Bronchial epithelial cell (primary cell): ENCODE measurements at places on chromosomes 1 and 21. TPM values are rescaled to one million over a fixed set of nuclear protein-coding genes. Genes with fewer than 3 reads are reported as not detected.
A peak's percentile ranks its signal among the peaks of the same experiment; 100 is the strongest.

HENMT1 gene
- 1.1 and 1.5 TPM in 2 replicates for total RNA-seq

DNA sequence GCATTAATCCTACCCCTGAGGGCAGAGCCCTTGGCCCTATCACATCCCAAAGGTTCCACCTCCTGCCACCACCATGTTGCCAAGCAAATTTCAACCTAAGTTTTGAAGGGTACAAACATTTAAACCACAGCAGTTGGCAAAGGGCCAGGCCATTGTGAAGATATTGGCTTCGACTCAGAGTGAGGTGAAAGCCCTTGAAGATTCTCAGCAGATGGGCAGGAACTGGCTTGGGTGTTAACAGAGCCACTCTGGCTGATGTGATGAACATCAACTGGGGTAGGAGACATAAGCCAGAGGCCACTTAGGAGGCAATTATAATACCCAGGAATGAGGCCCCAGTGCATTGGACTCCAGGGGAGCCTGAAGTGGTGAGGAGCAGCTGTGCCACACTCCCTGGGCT, 207.7 kb upstream of the KAZN start:
- DNase-seq, result no peak

DNA sequence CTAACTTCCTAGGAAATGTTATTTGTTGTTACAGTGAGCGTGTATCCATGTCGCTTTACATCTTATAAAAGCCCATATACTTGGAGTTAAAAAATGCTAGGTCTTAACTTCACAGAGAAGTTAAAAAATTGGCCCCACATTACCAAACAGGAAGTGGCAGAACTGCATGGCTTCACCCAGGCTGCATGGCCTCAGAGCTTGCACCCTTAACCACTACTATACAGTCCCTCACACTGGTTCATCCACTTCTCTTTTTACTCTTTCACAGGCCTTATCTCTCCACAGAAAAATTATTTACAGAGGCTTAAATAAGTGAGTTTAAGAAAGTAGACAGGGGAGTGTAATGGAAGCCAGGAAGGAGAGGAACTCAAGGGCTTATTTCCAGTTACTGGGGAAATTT, 402.5 kb downstream of the HHAT start:
- DNase-seq, result no peak

DNA sequence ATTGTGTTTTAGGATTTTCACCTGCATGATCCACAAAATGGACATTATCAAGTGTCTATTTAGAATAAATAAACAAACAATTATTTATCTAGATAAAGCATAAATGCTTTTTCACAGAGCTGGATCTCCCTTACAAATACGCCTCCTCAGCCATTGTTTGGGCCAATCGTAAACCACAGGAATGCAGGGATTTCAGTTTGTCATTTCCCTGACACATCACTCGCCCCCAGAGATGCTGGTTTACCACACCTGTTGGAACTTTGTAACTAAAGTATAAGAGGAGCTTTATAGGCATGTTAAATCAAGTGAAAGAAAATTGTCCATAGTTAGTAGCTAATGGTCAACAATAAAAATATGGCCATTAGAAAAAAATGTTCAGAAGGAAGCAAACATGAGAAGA, 40.3 kb downstream of the GPR88 start:
- peak; percentile 45 for DNase-seq

GRCh38 chr1:180881806-180882509, 30.7 kb upstream of the KIAA1614 start:
- DNase-seq, result peak; percentile 63
